Vagina (tissue), 2 donors: ENCODE measurements at places on chromosomes 1 and 21.

DNA sequence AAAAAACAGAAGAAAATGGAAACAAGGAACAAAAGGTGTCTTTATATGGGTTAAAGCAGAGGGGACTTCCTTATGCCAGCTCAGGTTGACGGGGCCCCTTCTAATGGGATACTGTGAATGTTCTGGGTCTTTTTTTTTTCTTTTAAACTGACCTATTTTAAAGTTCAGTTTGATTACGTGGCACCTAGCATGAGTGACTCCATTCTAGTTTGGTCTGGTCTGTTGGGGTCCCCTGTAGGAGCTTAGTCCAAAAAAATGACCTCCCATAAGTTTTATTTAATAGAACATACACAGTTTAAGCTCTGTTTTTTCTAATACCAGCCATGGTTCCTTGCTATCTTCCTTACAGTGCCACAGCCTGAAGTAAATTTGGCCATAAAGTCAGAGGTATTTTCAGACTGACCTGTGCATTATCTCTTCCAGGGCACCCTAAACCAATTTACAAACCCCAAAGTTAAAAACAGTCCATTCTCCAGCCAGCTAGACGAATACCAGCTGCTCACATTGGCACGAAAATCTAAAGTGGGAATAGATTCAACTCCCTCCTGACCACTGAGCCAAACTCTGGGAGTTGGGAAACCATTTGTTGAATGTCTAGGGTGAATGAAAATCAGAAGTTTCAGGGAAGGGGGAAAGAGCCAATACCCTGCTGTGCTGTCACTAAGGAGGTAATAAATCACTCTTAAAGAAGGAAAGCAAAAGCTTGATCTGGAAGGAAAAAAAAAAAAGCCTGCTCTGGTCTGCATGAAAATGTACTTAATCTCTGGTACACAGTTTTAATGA is 42.4 kb downstream of the AKNAD1 start:
- DNase-seq, result no peak

- DNase-seq, result no peak
These were observed 441.3 kb upstream of the DEPDC1 start for GRCh38 chr1:68938051-68938666.

GRCh38 chr1:67644566-67644965 is 40.4 kb upstream of the GADD45A start:
- DNase-seq, result no peak

GRCh38 chr1:103230061-103230460 is 121.7 kb upstream of the COL11A1 start:
- DNase-seq, result no peak
